Stimulated activated CD4-positive, alpha-beta T cell treated with anti-CD3 and anti-CD28 coated beads, Interleukin-15, amount 100 ng/mL, for 1 hour (primary cell): ENCODE measurements at places on chromosomes 2 and 18.

DNA sequence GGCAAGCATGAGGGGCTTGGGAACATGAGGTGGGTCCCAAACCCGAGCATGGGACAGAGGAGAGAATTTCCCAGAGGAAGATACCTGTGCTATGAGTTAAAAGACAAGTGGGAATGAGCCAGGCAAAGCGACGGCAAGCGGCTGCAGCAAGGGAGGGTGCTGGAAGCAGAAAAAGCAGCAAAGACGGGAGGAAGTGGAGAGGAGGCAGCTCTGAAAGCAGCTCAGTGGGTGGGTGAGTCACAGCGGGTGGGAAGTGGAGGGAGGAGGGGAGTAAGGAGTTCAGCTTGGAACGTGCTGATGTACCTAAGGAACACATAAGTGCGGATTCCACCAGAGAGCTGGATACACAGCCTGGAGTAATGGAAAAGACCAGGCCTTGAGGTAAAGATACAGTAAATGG lies 41.4 kb downstream of the THUMPD2 start:
- DNase-seq = no peak

DNA sequence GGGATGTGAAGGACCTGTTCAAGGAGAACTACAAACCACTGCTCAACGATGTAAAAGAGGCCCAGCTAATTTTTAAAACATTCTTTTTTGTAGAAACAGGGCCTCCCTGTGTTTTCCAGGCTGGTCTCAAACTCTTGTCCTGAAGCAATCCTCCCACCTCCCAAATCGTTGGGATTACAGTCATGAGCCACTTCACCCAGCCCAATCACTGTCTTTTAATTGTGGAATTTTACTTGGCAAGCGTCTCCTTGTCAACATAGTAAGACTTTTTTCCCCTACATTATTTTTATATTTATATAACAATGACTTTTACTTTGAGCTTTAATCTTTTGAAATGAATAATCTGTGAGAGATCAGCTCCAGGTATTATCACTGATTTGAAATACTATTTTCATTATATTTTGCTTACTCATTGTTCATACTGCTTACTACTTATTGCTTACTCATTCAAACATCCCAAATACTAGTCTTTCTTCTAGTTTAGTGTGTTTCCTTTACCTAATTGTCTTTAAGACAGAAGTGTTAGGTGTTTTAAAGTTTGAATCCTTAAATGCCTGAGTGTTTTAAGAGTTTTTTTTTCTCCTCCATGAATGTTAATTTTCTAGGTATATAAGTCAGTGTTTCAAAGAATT lies 48.9 kb downstream of the PTPN4 start:
- no peak for DNase-seq

DNA sequence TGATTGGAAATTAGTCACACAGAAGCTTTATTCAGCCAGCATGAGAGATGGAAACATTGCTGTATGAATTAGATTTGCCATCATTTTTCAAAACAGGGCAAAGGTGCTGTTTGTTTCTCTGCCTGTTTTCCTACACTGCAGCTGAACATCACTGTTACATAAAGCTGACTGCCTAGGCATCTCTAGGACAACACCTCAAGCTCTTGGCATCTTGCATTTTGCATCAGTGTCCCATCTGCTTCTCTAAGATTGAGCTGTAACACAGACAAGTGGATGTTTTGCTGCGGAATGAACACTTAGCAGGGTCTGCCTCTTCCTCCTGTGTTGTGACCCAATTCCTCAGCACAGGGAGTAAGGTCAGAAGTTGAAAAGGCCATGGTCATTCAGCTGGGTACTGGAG lies 4.9 kb downstream of the CCT7 start:
- DNase-seq = no peak

DNA sequence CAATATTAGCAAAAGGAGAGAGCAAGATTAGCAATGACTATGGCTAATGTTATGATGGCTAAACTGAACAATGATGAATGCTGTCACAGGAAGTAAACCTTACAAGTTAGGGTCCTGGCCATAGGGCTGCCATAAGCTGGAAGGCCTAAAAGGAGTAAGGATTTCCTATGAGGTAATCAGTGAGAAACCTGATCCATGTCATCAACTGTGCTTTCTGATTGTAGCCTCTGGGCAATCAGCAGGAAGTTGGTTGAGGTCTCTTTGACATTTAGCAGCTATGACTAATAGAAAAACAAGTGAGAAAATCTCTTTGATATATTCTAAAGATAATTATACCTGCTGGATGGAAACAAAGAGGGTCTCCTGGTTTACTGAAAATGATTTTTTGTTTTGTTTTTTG lies 193.0 kb downstream of the RAB3GAP1 start:
- DNase-seq = no peak

- no peak for DNase-seq
Observed at GRCh38 chr18:21330122-21330701, 88.2 kb downstream of the GREB1L start.

DNA sequence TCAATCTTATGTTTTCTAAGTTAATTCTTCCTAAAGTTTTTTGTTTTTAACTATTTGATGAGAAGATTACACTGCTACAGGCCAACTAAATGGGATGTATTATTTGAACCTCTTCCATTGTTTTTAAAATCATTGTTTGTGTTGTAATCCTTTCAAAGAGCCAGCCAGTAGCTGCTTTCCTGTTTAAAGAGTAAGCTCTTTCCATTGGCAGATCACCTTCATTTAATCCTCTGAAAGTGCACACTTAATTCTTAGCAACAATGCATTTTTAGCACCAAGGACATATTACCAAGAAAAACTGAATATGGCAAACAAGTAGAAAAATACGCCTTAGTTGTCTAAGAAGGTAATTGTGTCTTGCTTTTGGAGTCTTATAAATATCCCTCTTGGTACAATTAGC lies 54.0 kb downstream of the MEIS1 start:
- no peak for DNase-seq

DNA sequence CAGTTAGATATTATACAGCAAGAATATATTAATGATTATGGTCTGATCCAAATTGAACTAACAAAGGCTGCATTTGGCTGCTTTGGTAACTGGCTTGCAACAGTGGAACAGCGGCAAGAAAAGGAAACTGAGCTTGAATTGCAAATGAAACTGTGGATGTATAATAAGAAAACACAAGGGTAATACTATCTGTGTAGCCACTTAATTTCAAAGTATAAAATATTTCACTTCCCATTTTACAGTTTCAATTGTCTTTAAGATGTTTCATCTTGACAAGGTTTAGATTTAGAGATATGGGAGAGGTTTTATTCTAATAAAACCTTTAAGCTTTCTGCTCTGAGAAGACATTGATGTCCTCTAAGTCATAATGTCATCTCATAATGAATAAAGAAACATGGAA lies 23.8 kb downstream of the WDR75 start:
- no peak for DNase-seq

- no peak for DNase-seq
Observed at GRCh38 chr2:128185576-128185975, 94.6 kb downstream of the UGGT1 start.

- DNase-seq = no peak
Observed at GRCh38 chr18:13893418-13893760, 21.9 kb downstream of the MC2R start.

GRCh38 chr2:23435250-23436035 lies 50.5 kb downstream of the KLHL29 start:
- no peak for DNase-seq

- DNase-seq = no peak
Observed at GRCh38 chr2:1572638-1573037, 159.4 kb downstream of the TPO start.

GRCh38 chr2:103873716-103874351 lies 980.1 kb upstream of the POU3F3 start:
- no peak for DNase-seq

- no peak for DNase-seq
Observed at GRCh38 chr2:89763254-89763580, 1071.7 kb downstream of the RPIA start.

DNA sequence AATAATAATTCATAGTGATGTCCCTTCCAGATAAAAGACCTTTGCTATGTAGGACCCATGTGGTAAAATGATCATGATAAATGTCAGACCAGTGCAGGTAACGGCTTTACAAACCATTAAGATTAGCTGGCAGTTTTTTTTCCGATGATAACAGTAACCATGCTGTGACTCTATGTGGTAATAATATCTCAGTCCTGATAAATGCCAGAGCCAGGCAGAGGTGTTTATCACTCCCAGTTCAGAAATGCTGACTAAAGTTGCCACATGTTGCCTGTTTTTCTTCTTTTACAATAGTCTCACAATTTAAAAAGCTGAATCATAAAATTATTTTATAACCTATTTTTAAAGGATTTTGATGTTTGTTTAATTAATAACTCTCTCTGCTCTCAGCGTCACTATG lies 565.1 kb downstream of the ARHGAP15 start:
- no peak for DNase-seq

DNA sequence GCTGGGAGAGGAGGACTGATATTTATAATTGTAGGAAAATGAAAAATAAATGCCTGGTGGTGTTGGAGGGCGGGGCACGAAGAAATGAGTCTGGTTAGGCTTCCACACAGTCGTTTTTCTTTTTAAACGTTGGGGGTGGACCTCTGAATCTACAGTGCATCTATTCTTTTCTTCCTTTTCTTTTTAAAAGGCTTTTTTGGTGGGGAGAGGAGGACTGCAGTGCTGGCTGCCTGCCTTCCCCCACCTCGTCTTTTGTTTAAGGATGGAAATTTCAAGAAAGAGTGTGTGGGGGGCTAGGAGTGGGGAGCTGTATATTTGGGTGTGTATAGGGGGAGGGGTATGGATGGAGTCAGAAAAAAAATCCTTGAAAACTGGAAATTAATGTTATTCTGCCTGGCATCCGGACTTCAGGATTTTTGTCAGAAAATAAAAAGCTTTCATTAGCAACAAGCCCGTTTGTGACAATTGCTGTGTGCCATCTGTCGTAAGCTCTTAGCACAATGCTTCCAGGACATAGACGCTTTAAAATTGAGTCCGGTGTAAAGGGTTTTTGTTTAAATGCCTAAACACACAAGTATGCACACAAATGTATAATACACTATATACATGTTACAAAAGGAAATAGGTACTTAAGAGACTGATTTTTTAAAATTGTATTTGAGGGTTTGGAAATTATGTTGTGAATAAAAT lies 1.1 kb downstream of the MAP2 start:
- no peak for DNase-seq

GRCh38 chr2:227082286-227082685 lies 81.7 kb downstream of the COL4A4 start:
- DNase-seq = no peak

- no peak for DNase-seq
Observed at GRCh38 chr2:172196768-172197431, 94.2 kb upstream of the DLX2 start.

GRCh38 chr2:64558445-64559081 lies 34.4 kb downstream of the AFTPH start:
- DNase-seq = no peak

DNA sequence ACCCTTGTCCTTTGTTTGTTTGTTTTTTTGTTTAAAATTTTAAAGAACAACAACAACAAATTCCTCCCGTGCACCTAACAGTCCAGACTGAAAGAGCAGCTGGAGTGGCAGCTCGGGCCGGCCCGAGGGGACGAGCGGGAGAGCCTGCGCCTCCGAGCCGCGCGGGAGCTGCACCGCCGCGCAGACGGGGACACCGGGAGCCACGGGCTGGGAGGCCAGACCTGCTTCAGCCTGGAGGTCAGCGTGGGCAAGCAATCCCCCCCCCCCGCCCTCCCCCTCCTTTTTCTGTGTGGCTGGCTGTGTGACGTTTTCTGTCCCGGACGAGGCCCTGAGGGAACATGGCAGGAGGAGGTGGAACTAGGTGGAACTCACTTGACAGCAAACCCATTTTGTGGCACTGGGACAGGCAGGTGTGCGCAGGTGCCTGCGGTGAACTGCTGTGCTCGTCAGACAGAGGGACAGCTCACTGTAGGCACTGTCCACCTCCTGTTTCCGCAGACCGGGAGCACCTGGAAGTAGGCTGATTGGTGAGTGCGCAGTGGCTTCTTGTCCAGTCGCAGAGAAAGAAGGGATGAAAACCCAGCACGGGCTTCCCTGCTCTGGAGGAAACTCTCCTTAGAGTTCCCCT lies 80.6 kb downstream of the MTCL1 start:
- DNase-seq = no peak

DNA sequence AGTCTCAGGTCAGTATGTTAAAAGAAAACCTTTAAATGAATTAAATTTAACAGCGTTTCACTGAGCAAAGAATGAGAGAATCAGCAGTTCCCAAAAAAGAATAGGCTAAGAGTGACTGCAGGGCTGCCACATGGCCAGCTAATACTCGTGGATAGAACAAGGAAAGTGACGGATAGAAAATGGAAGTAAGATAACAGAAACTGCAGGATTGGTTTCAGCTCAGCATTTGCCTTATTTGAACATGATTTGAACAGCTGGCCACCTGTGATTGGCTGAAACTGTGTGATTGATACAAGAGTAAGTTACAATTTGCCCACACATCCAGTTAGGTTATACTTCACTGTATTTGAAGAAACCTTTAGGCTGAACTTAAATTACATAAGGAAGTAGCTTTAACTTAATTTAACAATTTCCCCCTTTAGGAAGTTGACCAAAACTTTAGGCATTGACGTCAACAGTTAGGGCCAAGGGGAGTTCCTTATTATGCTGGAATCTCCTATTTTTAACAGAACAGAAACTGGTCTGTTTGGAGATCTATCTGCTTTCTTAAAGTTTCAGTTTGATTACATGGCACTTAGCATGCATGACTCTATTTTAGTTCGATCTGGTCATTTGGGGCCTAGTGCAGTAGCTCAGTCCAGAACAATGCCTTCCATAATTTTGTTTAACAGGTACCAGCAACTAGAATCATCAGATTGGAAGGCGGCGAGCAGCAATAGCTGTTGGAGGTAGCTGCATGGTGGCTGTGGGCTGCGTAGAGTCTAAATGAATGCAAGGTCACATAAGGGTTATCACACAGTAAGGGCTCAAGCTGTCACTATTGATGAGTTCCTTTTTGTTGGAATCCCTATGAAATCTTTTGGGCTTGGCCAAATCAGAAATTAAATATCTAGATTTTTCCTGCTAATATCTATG lies 143.4 kb downstream of the TRIM43 start:
- DNase-seq = no peak

DNA sequence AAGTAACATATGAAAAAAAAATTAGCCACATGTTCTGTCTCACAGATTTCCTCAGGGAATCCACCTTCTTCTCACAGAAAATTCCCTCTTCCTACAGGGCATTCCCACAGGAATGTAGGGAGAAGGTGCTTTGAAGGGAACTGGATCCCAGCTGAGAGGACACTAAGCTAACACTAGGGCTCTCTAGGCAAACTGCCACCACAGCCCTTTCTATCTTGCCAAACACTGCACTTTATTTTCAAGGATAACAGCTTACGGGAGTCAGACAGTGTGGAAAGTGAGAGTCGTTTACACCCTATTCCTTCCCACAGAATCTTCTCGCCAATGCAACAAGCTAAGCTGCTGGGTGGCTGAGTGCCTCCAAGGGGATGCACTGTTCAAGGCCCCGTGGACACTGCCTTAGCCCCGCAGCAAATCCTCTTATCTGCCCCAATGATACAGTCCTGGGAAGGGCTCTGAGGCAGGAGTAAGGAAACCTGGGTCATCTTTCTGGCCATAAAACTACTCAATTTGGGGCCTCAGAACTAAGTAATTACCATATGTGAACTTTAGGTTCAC lies 76.9 kb downstream of the CCDC93 start:
- no peak for DNase-seq
